ENCODE measurements at places on chromosomes 2 and 18.
A peak's percentile ranks its signal among the peaks of the same experiment; 100 is the strongest.

DNA sequence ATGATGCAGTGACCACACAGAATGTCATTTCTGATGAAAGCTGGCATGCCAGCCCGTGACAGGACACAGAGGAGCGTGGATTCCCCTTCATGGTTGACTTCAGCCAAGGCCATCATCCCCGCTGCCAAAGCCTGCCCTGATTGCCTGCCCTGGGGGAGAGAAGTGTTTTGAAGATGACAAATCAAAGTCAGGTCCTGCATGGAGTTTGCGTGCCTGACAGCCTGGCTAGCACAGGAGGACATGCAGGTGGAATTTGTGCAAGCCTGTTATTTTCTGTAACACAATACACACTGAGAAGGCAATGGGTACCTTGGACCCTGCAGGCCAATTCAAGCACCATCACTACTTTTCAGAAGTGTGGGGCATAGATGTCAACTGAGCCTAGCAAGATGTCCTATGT lies 5.4 kb upstream of the IL1R2 start:
- no peak for DNase-seq

DNA sequence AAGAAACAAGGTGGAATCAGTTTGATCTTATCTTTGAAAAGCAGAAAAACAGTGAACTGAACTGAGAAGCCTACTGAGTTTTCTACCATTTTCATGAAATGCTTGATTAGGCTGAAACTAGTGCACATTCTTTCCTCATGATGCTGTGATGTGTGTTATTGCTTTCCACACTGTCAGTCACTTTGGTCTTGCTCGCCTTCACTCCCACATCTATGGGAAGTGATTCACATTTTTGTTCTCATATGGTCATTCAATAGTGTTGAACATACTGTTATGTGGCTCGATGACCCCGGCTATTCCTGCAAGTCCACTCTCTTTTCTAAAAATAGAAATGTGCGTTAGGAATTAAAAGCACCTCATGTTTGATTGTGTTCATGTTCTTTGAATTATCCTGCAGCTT lies 129.7 kb downstream of the TGIF1 start:
- no peak for DNase-seq

GRCh38 chr2:26723991-26724750 lies 31.6 kb downstream of the KCNK3 start:
- DNase-seq: no peak

- DNase-seq: peak; percentile 25
Observed at GRCh38 chr2:149597668-149598326, 10.2 kb upstream of the MMADHC start.

DNA sequence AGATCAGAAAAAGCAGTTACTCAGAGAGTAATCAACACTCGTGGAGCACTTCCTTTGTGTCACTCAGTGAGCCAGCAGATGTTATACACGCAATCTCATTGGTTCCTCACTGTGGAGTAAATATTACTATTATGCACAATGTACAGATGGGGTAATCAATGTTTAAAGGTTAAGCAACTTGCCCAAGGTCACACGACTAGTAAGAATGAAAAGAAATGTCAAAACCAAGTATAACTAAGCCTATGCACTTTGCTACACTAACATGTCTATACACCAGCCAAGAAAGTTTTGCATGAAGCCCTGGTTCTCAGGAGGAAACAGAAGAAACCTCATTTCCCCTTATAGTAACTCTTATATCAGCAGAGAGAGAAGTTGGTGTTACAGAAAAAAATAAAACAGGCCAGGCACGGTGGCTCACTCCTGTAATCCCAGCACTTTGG lies 5.4 kb downstream of the METTL21A start:
- DNase-seq: no peak

GRCh38 chr2:49973917-49974368 lies 819.6 kb upstream of the FSHR start:
- DNase-seq: no peak

GRCh38 chr2:230821261-230821990 lies 43.3 kb upstream of the ITM2C start:
- no peak for DNase-seq

- DNase-seq: no peak
Observed at GRCh38 chr18:63999871-64000270, 30.0 kb downstream of the SERPINB8 start.

DNA sequence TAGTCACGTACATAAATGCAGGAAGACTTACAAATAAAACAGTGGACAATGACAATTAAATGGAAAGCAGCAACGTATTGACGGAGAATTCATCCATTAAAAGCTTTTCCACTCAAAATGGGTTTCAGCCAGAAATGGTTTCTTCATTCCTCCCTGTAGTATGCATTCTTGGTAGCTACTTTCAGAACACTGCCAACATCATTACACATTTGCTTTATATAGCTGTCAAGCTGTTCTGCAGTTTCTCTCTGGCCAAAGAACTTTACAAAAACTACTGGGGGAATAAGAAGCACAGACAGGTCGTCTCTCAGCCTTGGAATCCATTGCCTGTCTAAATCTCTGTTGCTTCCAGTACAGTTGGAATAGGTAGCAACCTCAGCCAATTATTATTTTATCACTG lies 84.1 kb upstream of the NCKAP5 start:
- DNase-seq: no peak

- no peak for DNase-seq
Observed at GRCh38 chr2:1927896-1928568, 183.7 kb upstream of the PXDN start.

- no peak for DNase-seq
Observed at GRCh38 chr2:229974266-229974665, 52.0 kb downstream of the FBXO36 start.

- DNase-seq: no peak
Observed at GRCh38 chr18:13103366-13103765, 112.2 kb downstream of the CEP192 start.

GRCh38 chr2:178317811-178318210 lies 123.5 kb downstream of the OSBPL6 start:
- no peak for DNase-seq

DNA sequence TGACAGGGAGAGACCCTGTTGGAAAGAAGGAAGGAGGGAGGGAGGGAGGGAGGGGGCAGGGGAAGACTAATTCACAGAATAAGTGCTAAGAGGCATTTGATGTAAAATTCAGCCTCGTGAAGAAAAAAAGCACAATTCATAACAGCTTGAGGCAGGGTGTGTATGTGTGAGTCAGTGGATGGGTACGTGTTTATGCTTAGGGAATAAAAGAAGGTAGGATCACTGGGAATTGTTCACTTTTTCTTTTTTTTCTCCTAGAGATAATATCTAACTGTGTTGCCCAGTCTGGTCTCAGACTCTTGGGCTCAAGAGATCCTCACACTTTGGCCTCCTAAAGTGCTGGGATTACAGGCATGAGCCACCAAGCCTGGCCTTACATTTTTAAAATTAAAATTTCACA lies 39.2 kb downstream of the WDR33 start:
- DNase-seq: no peak

DNA sequence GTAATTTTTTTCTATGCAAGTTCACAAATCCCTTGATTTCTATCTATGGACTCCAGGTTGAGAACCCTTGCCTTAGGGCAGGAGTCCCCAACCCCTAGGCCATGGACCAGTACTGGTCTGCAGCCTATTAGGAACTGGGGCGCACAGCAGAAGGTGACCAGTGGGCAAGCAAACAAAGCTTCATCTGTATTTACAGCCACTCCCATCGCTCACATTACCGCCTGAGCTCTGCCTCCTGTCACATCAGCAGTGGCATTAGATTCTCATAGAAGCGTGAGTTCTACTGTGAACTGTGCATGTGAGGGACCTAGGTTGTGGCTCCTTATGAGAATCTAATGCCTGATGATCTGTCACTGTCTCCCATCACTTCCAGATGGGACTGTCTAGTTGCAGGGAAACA lies 70.2 kb upstream of the SMAD2 start:
- DNase-seq: no peak

- DNase-seq: no peak
Observed at GRCh38 chr18:72869226-72870185, 1.7 kb upstream of the NETO1 start.

DNA sequence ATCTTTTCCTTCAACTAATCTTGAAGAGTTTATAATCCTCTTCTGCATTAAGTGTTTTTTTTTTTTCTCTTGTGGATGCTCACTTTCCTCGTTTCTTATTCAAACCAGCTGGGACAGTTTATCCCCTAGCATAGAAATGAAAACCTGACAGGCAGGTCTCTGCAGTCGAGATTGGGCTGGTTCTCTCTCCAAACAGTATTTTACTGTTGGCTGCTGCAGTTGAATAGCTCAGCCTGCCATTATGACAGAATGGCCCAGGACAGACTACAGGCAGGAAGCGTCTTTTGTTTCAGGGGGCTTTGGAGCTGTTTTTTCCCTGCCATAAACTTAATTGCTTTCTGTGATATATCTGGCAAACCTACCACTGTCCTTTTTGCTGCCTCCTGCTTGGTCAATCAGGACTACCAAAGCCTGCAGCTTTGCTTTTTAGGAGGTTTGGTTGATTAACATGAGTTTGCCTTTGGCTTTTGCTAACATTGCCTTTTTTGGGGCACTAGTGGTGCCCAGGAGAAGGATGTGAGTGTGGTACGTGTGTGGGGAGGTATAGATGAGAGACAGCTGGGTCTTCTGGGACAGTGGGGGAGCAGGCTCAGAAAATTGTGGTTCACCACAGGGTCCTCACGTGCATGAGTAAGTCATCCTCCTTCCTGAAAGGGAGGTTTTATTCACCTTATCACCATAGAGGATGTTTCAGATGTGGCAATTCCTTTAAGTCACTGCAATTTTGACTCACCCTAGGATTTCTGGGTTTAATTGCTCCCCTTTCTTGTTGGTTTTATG lies 128.7 kb downstream of the LYPD6B start:
- no peak for DNase-seq

DNA sequence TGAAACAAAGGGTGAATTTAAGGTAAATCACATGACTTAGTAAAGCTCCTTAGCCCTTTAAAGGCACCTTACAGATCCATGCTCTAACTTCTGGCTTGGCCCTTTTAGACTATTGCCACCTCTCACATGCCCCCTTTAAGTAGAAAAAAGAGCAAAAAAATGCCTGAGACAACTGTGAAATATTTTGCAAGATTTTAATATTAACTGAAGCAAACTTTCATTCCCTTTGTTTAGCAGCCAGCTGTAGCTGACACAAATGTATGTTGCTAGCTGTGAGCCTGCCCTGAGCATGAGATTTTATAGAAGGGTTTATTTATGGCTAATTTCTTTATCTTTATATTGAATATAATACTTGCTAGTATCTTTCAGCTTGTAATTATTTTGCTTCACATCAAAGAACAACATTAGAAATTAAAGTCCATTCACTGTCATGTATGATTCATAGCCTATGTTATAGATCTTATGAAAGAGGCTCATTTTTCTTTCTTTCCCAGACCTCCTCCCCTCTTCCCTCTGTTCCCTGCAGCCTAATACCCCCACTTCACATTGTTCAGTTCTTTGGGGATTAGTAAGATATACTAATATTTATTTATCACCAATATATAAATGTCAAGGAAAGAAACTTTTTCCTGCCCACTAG lies 637.2 kb upstream of the ZEB2 start:
- no peak for DNase-seq

DNA sequence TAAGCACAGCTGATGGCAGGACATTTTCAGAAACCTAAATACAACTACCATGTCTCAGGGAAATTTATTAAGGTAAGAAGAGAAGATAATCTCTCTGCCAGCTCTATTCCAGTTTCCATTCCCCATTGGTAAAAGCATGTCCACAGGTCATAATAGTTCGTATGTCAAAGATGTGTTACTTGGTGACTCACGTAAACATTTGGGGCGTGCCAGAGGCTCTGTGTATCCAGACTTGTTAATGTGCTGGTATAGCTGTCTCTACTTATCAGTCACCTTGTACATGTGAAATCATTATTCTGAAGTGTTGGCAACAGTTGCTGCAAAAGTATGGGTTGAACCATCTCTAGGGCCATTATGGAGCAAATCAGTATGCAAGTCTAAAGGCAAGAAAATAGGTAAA lies 1345.1 kb downstream of the SUCLG1 start:
- no peak for DNase-seq

DNA sequence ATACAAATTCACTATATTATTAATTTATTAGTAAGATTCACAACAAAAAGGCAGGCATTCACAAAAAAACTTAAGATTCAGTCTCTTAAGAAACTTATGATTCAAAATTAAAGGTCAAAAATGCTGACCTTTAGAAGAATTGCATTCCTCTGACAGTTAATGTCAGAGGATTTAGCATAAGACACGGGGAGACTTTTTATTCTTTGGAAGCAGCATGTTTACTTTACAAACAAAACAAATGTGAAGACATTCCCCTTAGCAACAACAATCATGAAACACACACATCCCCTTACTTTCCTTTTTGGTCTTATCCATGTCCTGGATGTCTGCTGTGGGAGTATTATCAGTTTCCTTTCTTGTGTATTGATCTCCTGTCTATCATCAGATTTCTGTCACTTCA lies 117.1 kb downstream of the RAD51AP2 start:
- no peak for DNase-seq

DNA sequence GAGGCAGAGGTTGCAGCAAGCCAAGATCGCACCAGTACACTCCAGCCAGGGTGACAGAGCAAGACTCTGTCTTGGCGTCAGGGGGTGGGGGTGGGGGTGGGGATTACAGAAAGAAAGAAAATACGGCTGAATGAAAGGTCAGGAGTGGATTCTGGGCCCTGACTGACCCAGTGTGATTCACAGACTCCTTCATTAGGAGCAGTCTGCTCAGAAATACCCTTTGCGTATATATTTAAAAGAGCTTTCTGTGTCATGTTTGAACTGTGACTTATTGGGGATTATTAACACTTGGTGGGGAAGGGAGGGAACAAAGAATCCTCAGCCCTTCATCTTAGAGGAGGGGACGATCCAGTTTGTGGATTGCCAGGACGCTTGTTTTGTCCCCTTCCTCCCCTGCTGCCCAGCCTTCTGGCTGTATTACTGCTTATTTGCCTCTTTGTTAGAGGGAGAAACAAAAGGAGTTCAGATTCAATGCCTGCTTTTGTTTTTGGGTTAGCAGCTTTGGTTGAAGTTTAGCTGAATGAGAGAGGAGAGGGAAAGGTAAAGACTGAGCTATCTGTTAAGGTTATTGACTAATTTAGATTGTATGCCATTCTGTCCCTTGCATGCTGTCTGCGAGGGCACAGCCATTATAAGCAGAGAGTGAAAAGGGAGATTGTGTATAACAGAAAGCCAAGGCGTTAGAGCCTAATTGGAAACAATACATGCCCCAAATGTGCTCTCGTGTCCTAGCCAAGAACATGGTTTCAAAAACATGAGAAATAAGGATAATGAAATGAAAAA lies 118.3 kb downstream of the FMNL2 start:
- no peak for DNase-seq

DNA sequence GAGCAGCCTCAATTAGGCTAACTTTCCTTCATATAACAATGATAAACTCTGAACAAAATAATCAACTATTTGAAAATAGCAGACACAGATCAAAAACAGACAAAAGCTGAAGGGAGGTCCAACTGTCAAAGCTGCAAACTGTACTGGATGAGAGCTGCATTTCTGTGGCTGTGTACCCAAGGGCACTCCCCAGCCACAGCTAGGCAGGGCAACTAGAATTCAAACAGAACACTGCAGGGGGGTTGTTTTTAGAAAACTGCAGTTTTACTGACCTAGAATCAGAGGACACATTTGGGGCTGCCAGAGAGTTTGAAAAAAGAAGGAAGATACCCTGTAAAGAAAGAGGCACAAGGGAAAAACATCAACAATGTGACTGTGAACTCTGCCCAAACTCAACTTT lies 56.8 kb downstream of the SMAD2 start:
- no peak for DNase-seq

Measured in NCI-H187 treated with DMSO at 0.1 percent for 48 hours (cell line).